ENCODE measurements at places on chromosomes 2 and 18.

DNA sequence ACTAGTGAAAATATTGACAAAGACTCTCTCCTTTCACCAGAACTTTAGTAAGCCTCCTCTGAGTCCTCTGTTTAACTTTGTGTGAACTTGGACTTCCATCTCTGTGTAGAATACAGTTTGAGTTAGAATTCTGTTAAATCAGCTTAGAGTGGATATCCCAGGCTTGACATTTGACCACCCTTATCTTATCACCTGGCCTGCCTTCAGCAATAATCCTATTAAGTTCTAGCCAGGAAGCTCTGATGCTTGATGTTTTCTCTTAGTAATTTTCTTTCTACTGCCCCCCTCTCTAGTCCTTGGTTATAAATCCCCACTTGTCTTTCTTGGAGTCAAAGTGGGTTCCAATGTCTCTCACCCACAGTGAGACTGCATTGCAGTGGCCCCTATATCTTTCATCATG lies 702.7 kb upstream of the GCFC2 start:
- no peak for DNase-seq

DNA sequence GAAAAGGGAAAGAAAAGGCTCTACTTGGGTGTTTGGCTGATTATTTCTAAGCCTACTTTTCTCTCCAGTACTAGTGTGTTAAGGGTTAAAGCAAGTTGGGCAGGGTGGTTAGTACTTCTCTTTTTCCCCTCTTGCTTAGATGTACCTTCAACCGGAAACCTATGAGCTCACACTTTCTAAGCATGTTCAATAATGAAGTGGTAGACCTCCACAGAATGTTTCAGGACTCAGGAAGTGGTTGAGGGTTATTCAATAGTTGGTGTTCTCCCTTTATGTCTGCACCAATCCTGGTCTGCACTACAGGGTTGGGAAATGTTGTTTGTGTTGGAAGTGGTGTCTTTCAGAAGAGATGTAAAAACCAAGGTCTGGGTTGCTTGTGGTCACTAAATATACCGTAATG lies 137.1 kb downstream of the ZEB2 start:
- no peak for DNase-seq

GRCh38 chr2:201260302-201260800 lies at the start of gene CASP8:
Gene CASP8, plus strand, starts transcription at chr2:201260536. Its CDS starts 5,951 bp downstream, at chr2:201266487.
- DNase-seq = no peak

DNA sequence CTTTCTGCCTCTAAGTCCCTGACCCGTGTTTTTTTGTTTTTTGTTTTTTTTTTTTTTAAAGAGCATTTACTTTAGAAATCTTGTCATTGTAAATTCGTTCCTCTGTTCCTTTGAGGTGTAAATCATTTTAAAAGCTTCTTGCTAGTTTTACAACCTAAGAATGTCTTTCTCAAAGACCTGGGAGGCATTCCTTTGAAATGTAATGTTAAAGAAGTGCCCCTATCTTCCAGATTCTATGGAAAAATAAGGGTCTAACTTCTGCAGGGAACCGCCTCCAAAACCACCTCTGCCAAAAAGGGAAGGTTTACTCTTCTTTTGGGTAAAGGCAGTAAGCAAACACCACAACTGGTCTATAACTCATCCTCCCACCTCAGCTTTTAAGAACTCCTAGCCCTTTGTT lies 259.6 kb upstream of the ZNF804A start:
- no peak for DNase-seq

- DNase-seq = peak; percentile 86
These were observed 76.7 kb upstream of the SNTG2 start for GRCh38 chr2:873651-874580.

GRCh38 chr2:68653034-68653433 lies 9.7 kb downstream of the PROKR1 start:
- DNase-seq = no peak

GRCh38 chr18:32308493-32309120 lies 118.8 kb downstream of the MEP1B start:
- DNase-seq = no peak

DNA sequence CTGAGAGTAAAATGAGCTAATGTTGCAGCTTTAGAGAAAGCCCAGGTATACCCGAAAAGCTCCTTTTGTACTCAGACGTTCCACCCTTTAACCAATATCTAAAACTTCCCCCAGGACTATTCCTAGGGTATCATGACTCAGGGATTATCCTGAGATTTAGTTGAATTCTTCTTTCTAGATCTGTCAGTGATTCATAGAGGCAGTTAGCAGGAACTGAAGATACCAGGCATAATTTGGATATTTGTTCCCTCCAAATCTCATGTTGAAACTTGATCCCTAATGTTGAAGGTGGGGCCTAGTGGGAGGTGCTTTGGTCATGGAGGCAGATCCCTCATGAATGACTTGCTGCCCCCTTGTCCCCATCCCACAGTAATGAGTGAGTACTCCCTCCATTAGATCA lies 161.2 kb upstream of the LRP1B start:
- DNase-seq = no peak
